Glomerular endothelial cell (primary cell): ENCODE measurements at places on chromosomes 2 and 18. TPM values are rescaled to one million over a fixed set of nuclear protein-coding genes. Genes with fewer than 3 reads are reported as not detected.

Gene HOXD9
- 4.7 and 7.6 TPM in 2 replicates for total RNA-seq

Gene OR6B3
- total RNA-seq, result not detected in 2 replicates

Gene OSBPL6
- 0.53 and 1.7 TPM in 2 replicates for total RNA-seq

Gene COL6A3
- total RNA-seq, result 59.2 and 244 TPM in 2 replicates

Gene FNDC4
- 27.5 and 34.3 TPM in 2 replicates for total RNA-seq

Gene LOXL3
- total RNA-seq, result 1.1 and 2.7 TPM in 2 replicates

Gene CNOT9
- 50.9 and 72.8 TPM in 2 replicates for total RNA-seq

Gene REG1B
- total RNA-seq, result not detected in 2 replicates

Gene VWA3B
- total RNA-seq, result not detected in 2 replicates

Gene LRRC30
- total RNA-seq, result not detected in 2 replicates

Gene KIF5C
- 0.58 and 1.6 TPM in 2 replicates for total RNA-seq

- no peak for DNase-seq
Observed at GRCh38 chr18:10559553-10560451, 34.0 kb downstream of the NAPG start.

DNA sequence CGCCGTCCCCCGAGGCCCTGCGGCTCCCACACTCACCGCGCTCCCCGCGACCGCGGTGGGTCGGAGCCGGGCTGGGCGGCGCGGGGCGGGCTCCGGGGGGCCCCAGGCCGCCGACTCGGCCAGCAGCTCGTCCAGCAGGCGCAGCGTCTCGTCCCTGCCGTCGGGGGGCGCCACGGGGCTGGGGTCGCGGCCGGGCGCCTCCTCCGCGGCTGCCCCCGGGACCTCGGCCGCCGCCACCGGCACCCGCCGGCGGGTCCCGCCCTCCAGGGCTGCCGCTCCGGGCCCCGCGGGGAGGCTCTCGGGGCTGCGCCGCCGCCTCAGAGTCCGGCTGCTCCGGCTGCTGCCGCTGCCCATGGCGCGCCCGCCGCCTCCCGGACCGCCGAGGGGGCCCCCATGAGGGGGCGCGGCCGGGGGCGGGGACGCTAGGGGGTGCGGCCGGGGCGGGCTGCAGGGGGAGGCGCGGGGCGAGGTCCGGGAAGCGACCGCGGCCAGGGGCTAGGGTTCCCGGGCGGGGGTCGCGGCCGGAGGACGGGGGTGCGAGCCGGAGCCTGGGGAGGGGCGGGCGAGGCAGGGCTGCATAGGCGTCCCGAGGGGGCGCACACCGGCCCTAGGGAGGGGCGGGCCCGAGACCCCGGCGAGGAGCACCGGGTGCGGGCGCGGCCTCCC, at the start of gene CYS1:
Gene CYS1 (minus strand): TSS at position 542 of the 666 bp plus-strand sequence. CDS start 188 bp downstream, at position 354.
- DNase-seq, result no peak

- DNase-seq, result no peak
Observed at GRCh38 chr2:24451805-24452501, 39.1 kb upstream of the NCOA1 start.

DNA sequence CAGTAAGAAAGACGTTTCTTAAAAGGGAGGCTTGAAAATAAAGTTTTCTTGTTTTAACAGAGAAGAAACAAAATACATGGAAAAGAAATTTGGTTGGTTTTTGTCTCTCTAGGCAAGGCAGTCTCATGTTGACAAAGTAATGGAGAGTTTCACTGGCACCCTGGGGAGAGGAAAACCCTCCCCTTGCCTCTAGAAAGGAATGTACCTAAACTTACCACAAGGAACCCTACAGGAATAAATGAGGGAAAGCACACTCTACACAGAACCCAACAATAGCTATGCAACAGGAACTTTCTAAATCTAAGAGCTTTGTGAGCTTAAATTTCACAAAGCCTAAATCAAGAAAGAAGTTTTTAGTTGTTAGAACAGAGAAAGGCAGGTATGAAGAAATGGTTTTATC, 37.0 kb downstream of the FIGN start:
- DNase-seq, result no peak

- peak; percentile 36 for DNase-seq
Observed at GRCh38 chr2:246489-247144, 17.2 kb downstream of the SH3YL1 start.

DNA sequence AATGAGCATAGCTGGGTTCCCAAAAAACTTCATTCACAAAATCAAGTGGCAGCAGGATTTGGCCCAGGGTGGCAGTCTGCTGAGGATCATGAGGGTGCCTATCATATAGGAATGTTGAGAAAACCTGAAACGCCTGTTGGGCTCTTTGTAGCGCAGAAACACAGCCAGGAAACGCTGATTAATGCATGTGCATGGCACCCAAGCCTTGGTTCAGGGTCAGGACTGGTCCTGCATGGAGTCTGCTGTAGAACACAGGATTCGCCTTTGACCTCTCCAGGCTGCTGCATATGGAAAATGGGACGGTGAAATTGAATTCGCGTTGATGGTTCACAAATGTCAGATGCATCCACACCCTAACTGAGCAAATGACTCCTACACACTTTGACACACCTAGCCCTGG, 227.9 kb upstream of the COPS8 start:
- no peak for DNase-seq

DNA sequence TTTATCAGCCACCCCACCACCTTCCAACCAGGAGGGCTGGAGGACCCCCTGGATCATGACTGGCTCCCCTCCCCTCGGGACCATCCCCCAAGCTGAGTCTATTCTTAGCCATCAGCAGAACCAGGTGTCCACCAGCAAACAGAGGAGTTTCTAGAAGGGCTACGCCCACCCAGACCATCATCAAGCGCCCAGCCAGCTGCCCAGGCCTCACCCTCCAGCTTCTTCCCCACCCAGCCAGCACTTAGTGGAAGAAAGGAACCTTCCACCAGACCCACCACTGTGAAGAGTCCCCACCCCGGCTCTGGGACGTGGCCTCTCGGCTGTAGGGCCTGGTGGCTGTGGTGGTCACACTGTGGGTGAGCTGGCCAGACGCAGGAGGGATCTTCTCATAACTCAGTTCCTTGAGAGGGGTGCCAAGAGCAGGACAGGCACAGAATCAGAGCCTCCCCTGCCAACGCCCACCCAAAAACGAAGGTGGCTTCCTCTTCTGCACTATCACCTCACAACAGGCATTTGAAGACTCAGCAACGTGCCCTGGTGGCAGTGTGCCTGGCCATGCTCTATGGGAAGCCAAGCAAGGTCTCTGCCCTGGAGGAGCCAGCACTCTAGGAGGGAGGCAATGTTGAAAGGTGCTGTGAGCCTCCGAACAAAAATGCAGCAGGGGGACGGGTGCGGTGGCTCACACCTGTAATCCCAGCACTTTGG, 19.0 kb downstream of the BIN1 start:
- no peak for DNase-seq

- no peak for DNase-seq
Observed at GRCh38 chr2:35462226-35462998, 893.2 kb upstream of the CRIM1 start.

- DNase-seq, result no peak
Observed at GRCh38 chr2:2764001-2764355, 432.9 kb upstream of the MYT1L start.

DNA sequence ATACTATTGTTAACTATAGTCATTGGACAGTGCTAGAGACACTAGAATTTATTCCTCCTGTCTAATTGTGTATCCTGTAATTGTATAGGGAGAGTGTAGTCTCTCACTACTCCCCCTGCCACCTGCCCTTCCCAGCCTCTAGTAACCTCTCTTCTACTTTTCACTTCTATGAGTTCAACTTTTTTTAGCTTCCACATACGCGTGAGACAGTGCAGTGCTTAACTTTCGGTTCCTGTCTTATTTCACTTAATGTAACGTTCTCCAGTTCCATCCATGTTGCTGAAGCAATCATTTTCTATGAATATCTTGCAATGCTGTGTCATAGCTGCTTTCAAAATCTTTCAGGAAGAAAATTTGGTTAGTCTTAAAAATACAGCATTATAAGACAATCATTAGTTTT, 22.8 kb upstream of the RUFY4 start:
- no peak for DNase-seq

GRCh38 chr2:11705063-11705462, 35.1 kb upstream of the NTSR2 start:
- no peak for DNase-seq

DNA sequence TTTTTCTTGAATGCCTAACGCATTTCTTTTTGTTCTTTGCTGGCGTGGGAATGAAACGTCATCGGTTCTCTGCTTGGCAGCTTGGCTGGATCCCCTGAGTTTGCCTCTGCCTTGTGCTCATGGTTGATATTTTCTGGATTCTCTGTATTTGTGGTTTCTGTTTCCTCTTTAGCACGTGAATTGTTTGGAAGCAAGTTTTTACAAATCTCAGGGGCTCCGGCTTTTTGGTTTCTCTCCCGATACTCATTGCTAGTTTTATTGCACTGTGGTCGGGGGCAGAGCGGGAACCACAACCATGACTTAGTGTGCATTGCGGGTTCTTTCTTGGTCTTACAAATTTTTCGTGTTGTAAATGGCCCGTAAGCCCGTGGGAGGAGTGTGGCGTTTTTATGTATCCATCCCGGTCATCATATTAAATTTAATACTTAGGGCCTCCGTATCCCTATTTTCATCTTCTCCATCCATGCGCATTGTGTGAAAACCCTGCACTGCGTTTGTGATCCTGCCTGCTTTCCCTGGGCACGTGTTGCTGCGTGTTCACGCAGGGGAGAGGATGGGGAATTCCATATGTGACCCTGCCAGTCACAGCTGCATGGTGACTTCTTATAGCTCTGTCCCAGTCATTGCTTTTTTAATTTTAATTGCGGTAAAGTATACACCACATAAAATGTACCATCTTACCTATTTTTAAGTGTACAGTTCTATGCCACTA, 9.4 kb downstream of the RAMP1 start:
- DNase-seq, result no peak

DNA sequence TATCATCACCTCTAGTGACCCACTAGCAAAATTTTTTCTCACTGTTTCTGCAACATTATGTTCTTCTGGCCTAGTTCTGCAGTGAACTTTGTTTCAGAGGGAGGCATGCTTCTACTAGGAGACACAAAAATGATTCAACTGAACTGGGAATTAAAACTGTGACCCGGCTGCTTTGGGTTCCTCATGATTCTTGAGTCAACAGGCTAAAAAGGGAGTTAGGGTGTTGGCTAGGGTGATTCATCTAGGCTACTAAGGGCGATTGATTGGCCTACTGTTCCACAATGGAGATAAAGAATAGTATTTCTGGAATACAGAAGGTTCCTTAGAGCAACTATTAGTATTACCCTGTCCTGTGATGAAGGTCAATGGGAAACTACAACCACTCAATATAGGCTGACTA, 179.5 kb downstream of the PPP1R1C start:
- DNase-seq, result no peak

DNA sequence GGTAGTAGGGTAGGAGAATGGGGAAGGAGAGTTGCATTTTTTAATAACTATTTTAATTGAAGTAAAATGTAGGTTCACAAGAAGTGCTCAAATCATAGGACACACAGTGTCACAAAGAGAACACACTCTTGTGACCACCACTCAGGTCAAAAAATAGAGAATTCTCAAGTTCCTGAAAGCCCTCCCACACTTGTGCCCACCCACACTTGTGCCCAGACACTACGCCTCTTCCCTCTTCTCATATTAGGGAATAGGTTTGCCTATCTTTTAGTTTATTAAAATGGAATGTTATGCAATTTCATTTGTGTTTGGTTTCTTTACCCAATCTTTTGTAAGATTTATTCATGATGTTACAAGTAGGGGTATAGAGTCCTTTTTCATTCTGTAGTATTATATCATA, 67.2 kb downstream of the UGGT1 start:
- DNase-seq, result no peak

DNA sequence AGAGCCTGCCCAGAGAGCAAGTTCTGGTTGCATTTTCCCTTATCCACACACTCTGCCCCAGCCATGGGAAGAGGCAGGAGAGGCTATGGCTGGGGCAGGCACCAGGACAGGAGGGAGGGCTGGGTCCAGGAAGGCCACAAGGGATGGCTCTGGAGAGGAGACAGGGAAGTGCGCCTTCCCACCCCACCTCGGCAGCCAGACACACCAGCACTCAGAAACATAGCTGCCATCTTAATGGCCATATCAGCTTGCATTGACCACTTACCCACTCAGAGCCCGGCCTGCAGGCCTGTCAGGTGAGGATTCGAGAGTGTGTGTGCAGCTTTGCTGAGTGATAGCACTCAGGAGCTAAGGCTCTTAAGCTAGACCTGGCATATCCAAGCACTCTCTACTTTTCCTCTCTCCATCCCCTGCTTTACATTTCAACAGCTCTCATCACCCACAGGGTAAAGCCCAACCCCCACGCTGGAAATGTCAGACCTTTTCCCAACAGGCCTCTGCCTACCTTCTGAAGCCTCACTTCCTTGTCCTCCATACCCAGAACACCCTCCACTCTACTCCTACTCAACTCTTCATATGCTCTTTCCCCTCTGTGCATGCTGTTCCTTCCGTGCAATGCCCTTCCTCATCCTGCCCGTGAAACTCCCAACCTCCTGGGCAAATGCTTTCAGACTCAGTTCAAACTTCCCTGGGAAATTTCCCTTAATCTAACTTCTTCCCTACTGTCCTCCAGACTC, 147.9 kb downstream of the TNS1 start:
- DNase-seq, result no peak

DNA sequence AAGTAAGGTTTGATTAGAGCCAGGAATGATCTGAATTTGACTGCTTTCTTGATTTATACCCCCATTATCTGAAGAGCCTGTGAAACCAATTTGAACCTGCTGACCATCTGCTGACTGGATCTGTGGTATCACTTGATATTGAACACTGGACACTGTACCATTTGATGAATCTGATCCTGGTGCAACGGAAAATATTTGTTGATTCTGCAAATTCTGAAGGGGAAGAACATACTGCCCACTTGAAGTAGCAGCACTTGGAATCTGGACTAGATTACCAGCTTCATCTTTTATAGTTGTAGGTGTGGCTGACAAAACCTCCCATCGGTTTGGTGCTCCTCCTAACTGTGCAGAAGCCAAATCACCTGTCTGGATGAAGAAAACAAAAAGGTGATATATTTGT, 9.3 kb downstream of the SP3 start:
- no peak for DNase-seq

GRCh38 chr2:159960414-159960813, 102.0 kb downstream of the PLA2R1 start:
- DNase-seq, result no peak

GRCh38 chr2:225293638-225294037, 105.9 kb upstream of the NYAP2 start:
- no peak for DNase-seq

DNA sequence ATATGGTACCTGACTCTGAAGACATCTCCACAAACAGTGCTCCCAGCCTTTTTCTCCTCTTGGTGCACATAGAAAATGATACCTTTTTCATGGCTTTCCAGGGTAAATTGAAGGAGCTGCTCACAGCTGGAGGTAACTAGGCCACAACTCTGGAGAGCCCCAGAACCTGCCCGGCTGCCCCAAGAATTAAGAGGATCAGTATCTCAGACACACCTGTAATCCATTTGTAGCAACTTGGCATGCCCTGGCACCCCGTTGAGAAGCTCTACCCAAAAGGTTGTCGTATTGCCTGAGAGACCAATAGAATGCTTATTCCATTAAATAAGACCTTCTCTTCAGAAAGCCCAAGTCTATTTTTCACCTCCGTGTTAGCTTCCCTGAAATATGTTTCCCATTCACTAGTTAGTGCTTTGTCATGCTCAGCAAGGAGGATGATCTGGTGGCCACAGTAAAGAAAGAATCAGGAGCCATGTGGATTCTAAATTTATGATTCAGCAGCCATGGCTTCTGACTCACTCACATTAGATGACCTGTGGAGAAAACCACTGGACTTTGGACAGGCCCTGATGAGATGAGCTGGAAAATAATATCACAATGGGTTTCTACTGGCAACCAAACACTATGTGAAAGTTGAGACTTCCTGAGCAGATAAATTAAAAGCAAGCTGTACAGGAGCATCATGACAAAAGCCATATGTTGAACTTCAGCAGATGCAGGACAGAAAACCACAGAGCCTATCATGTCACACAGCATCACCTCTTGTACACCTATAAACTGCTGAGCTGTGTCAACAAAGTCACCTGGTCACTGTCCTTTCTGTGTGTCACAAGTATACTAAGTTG, 253.3 kb upstream of the OSR1 start:
- DNase-seq, result no peak
